ENCODE measurements at places on chromosomes 3 and 15.

GRCh38 chr3:180421721-180422120 is 180.2 kb upstream of the TTC14 start:
- no peak for DNase-seq

GRCh38 chr3:173037840-173038483 is 103.1 kb downstream of the SPATA16 start:
- DNase-seq: no peak

GRCh38 chr15:85037641-85038040 is 56.0 kb downstream of the PDE8A start:
- no peak for DNase-seq

- DNase-seq: no peak
These were observed 83.6 kb upstream of the MBNL1 start for GRCh38 chr3:152184971-152185686.

DNA sequence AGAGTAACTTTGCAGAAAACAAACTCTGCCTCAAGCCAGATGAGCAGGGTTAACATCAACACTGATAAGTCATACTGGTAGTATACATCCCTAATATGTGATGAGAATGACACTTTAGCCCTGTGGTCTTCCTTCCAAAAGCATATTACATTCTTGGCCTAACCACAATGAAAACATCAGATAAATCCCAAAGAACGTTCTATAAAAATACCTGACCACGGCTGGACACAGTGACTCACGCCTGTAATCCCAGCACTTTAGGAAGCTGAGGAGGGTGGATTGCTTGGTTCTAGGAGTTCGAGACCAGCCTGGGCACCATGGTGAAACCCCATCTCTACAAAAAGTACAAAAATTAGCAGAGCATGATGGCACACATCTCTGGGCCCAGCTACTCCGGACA is 4.7 kb downstream of the TMCC1 start:
- no peak for DNase-seq

DNA sequence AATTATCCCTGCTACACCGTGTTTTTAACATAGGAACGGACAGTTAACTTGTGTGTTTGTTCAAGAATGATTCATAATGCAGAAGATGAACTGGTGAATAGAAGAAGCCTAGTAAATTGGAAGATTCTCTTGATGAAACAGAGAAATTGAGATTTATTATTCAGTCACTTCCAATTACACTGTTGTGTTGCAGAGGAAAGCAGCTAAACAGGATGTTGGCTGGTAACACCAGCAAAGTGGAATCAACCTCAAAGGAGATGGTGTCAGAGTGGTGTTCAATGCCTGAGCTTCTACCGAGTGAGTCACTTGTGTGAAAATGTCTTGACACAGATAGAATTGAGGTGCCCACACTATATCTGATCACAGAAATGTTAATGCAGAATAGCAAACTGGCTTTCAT is 399.6 kb downstream of the LPP start:
- no peak for DNase-seq

DNA sequence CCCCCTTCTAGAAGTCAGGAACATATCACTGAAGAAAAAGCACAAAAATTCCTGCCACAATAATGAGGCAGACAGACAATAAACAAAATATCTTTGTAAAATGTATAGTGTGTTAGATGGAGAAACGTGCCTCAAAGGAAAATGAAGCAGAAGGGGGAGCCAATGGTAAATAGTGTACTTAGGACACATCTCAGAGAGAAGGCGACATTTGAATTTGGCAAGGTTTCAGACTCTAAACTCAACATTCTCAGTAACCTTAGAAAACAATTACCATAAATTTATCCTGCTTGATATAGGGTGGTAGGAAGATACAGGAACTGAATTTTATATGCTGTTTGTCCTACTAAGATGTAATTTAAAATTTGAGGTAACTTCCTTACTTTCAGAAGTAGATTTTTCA is 52.6 kb upstream of the PTX3 start:
- DNase-seq: no peak

GRCh38 chr3:63936925-63937324 is 24.7 kb upstream of the SCAANT1 start:
- peak; percentile 4 for DNase-seq

- DNase-seq: no peak
These were observed 87.7 kb downstream of the KCNAB1 start for GRCh38 chr3:156207802-156208685.

DNA sequence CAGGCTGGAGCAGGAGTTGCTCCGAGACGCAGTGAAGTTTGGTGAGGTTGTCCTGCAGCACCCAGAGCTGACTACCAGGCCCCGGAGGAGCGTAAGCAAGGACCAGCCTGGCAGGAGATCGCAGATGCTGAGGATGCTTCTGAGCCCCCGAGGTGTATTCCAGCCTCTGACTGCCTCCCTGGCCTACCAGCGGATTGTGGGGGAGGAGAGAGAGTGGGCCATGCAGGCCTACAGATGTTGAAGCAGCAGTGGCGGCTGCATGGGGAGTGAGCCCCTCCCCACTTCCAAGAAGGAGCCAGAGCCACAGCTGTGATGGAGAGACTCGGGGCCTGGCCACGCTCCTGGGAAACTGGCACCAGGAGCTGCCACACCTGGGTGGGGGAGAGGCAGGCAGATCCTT is 302.5 kb upstream of the PROK2 start:
- no peak for DNase-seq

- DNase-seq: no peak
These were observed 51.8 kb downstream of the TRIM71 start for GRCh38 chr3:32869513-32870047.

- no peak for DNase-seq
These were observed 11.6 kb downstream of the WWTR1 start for GRCh38 chr3:149646181-149646766.

DNA sequence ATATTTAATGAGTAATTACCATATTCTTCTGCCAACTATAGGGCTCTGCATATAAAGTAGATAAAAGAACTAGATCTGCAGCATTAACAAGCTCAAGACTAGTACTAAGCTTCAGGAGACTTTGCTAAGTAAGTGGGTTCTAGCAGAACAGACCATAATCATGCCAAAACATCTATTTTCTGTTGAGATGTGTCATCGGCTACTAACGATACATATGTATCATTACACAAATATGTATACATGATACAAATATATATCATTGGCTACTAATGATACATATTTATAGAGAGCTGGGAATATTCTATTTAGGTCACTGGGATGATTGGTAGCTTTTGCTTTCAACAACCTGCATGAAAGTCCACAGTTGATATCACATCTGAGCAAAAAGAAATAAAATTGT is 185.8 kb upstream of the DCBLD2 start:
- no peak for DNase-seq

GRCh38 chr15:38424101-38424552 is 29.8 kb upstream of the FAM98B start:
- DNase-seq: no peak

- no peak for DNase-seq
These were observed 62.7 kb downstream of the B3GNT5 start for GRCh38 chr3:183315739-183316138.

DNA sequence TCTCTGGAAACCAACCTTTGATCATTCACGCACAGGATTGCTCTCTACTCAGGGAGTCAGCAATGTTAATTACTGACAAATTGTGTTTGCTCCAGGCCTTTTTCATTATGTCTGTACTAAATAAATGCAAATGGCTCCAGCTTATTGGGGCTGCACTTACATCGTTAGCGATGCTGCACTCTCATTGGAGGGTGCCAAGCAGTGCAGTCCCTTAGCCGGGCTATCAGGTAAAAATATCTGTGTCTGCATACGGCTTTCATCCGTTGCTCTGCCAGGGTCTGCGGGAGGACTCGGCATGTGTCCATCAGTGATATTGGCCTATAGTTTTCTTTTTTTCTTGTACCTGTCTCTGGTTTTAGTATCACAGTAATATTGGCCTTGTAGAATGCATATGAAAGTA is 471.5 kb upstream of the CADM2 start:
- no peak for DNase-seq

GRCh38 chr15:43763819-43764446 is 12.8 kb downstream of the ELL3 start:
- DNase-seq: no peak

GRCh38 chr3:117310536-117310935 is 601.0 kb downstream of the TUSC7 start:
- no peak for DNase-seq

DNA sequence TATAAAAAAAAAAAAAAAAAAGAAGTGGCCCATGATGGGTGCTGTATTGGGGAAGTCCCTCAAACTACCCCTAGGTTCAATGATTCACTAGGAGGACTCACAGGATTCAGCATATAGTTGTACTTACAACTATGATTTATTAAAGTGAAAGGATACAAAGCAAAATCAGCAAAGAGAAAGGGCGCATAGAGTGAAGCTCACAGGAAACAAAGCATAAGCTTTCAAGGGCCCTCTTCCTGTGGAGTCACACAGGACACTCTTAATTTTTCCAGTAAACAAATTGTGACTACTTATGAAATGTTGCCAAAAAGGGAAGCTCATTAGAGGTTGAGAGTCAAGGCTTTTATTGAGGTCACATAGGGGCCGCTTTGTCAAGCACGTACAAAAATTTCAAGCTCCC is 153.7 kb upstream of the GAP43 start:
- DNase-seq: peak; percentile 94

DNA sequence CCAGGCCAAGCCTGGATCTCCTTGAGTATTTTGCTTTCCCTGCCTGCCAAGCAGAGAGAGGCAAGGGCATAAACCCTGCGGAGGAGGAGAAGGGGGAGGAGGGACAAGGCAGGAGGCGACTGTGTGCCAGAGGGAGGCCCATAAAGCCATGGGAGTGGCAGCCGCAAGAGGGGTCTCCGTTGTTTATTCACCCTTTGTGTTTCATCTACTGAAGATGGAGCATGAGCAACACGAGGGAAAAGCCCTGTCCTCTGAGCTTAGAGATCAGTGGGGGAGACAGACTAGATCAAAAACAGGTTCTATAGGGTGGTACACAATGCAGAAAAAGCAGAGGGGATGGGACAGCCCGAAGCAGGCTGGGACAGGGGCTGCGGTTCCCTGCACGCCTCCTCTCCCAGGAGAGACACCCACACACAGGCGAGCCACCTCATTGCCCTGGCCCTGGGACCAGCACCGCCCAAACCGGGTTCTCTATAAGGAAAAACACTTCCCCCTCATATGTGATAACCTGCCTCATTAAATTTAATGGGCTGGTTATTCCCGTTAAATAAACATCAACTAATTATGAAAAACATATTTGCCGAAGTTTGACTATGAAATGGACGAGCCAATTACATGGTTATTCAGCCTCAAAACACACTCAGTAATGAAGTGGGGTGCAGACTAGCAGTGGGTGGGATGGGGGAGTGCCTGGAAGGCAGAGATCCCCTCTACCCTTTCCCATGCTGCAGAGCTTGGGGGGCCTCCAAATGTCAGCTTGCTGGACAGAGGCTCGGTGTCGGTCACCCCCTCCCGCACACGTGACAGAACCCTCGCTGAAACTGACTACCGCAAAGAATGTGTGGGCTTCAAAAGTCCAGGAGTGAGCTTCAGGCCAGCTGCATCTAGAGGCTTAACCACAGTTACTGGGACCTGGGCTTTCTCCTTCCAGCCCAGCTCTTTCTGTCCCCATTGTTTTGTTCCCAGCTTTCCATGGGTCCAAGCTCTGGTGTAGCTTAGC is 14.2 kb upstream of the PLXNA1 start:
- no peak for DNase-seq

- DNase-seq: no peak
These were observed 1225.1 kb downstream of the OTOL1 start for GRCh38 chr3:162721736-162722135.

DNA sequence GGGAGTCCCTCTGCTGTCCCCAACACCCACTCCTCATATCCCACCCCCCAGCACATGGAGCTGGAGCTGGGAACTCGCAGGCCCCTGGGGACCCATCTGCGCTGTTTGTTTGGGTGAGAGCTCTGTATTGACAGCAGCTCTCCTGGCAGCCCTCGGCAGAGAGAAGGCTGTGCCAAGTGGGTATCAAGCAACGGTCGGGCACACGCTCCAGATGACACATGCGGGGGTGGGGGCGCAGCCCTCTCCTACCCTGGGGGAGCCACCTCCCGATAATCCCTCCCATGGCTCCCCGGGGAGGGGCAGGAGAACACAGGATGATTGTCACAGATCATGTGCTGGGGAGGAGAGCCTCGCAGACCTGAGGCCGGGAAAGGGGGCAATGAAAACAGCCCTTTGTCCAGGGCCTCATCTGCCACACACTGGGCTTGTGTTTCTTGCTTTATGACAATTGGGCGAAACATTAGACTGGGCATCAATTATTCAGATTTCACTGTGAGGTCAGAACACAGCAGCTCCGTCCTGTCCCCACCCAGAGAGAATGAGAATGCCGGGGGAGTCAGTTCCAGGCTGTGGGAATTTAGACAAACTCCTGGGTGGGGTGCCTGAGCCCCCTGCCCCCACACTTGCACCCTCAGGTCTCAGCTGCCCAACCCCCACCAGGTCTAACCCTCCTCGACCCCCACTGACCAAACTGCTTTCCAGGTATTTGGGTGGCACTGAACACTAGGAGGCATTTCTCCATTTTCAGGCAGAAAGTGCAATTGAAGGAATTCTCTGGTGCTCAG is 46.4 kb upstream of the KLF13 start:
- DNase-seq: peak; percentile 90

- no peak for DNase-seq
These were observed 214.5 kb downstream of the SNRPN start for GRCh38 chr15:25169318-25169717.

GRCh38 chr15:49062900-49063299 is 16.7 kb upstream of the SECISBP2L start:
- DNase-seq: no peak

GRCh38 chr3:42090973-42091731 is at the start of gene TRAK1:
TSS of gene TRAK1 (plus strand) at chr3:42091357. CDS start at chr3:42091470, 113 bp downstream.
- no peak for DNase-seq

- DNase-seq: peak; percentile 51
These were observed 156.7 kb downstream of the DIPK2A start for GRCh38 chr3:144128108-144128892.

DNA sequence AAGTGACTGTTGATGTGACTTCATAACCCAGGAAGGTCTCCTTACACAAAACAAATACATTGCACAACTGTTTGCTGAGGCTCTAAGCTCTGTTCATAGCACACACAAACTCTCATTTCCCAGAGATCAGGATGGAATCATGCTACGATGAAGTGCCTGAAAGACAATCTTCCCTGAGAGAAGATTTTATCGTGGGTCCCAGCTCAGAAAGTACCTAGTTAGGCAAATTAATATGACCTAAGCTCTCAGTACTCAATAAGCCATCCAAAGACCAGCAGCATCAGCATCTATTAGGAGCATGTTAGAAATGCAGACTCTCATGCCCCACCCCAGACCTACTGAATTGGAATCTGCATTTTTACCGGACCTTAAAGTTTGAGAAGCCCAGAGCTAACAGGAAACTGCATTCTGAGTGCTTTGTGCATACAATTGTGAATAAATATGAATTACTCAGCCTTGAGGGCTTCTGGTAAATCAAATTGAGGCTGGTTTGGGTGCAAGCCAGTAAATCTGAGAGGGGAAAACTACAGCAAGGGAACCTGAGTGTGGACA is 161.5 kb upstream of the C2CD4B start:
- DNase-seq: no peak

GRCh38 chr15:81111510-81112470 is 22.3 kb upstream of the CFAP161 start:
- no peak for DNase-seq

DNA sequence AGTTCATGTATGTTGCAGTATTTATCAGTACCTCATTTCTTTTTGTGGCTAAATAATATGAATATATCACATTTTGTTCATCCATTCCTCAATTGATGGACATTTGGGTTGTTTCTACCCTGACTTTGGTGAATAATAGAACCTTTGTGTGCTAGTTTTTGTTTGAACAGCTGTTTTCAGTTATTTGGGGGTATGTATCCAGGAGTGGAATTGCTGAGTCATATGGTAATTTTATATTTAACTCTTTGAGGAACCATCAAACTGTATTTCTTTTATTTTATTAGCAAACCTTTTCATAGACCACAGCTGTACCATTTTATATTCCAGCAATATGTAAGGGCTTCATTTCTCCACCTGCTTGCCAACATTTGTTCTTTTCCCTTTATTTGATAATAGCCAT is 38.4 kb upstream of the RBM5 start:
- peak; percentile 14 for DNase-seq
